Fibroblast of the aortic adventitia (primary cell): ENCODE measurements at places on chromosomes 7 and 10. TPM values are rescaled to one million over a fixed set of nuclear protein-coding genes. Genes with fewer than 3 reads are reported as not detected.
A peak's percentile ranks its signal among the peaks of the same experiment; 100 is the strongest.

RASA4 gene
- total RNA-seq: 11.1 and 15.1 TPM in 2 replicates

GIMAP5 gene
- not detected in 2 replicates for total RNA-seq

DNA sequence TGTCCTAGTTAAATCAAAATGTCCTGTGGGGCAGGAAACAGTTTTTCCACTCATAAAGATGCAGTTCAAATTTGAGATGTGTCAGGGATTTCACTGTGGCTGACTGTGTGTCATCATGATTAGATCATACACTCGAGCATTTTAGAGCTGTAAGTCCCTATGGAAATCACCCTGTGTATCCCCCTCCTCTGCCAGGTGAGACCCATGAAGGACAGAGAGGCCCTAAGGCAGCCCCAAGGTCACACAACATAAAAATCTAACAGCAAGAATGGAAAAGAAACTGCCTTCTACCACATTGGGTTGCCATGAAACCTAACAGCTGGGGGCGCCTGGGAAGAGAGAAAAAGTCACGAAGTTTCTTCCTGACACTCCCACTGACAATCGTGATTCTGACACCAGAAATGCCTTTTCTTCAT, 135.8 kb downstream of the KCNMA1 start:
- no peak for DNase-seq

DNA sequence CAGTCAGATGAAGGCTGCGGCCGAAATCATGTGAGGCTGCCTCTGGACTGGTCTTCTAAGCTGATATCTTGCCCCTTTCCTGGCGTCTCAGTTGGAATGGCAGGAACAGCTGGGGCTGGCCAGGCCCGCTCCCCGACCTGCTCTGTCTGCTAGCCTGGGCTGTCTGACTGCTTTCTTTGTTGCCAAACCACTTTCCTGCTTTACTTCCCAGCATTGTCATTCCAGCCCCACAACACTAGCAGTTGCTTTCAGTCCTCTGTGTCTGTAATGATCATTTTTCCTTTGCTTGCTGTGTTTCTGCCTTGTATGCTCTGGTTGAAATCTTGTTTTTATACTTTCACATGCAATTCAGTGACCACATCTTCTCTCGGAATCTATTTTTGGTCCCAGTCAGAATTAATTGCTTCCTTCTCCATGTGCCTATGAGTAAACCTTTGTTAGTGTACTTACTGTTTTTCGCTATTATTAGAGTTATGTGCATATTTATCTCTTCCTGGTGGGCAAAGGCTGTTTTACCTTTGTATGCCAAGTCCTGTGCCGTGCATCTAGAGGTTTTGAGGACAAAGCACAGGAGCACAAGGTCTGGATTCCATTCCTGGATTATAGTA, 21.6 kb downstream of the PRPF18 start:
- DNase-seq: no peak

GRCh38 chr7:31549611-31550010, 35.7 kb downstream of the ITPRID1 start:
- DNase-seq: no peak

DNA sequence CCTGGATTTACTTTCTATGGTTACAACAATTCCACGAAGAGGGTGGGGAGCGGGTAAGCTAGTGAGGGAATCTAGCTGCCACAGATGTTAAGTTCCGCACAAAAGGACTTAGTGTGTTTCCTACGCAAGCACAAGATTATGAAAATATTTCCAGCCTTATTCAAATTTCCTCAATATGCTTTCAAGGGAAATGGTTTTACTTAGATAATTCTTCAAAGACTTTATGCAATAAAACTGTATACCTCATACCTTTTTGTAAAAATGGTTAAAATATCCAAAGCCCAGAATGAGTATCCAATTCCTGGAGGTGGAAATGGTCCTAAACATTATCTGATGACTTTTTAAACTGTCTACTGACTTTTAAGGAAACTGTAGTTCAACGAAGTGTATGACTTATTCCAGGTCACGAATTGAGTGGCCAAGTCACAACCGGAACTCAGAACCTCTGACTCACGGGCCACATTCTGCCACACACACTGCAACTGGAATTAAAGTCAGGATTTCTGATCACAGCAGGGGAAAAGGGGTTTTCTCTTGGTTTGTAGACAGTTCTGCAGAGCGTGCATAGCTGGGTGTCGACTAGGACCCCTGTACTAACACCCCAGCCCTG, 20.2 kb upstream of the INSIG1 start:
- DNase-seq: no peak

DNA sequence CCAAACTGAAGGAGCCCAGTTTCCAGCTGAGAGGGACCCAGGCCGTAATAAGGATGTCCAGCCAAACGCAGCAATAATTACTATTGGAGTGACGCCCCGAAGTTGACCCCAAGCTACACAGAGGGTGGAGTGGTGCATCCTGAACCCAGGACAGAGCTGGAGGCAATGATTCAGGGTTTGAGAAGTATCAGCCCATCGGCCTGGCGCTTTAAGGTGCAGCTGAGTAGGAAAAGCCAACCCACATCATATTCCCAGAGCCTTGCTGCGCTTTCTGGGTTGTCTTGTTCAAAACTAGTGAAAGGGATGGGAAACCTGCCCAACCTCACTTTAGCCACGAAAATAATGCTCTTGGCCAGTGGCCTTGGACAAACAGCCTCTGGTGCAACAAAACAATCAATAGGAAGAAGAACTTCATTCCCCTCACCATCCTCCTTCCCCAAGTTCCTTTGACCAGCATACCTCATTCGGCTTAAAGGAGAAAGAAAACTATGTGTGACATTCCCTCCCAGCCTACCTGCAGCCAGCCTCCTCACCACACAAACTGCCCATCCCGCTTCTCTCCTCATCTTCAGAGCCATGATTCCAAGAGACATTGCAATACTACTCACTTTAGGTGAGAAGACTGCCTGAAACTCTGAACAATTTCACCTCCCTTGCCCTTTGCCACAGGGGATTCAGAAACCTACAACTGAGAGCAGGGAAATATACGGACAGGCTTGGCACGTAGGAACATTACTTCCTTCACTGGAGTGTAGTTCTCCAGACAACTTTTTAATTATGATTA, 217.2 kb upstream of the MKLN1 start:
- peak; percentile 73 for DNase-seq

DNA sequence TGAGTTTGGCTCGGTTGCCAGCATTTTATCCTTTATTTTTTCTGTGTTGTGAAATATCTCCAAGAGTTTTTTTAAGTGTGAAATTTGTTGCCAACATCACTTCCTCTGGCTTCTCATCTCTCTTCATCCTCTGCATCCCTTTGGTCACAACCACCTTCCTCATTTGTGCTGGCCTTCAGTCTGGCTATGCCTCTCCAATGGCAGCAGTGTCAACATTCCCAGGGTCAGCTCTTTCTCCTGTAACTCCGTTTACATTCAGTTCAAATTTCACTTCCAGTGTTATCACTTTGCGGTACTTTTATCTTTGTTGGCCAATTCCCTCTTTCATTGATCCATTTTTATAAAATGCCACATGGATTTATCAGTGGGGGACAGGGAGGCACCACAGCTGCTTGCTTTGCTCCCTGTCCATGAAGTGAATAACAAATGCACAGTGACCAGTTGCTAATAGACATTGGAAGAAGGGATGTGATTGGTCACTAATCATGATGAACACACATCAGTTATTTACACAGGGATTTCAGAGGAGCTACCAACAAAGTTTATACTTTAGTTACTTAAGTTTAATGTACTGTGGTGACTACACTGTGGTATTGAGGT, 311.4 kb upstream of the LRGUK start:
- DNase-seq: no peak

- DNase-seq: peak; percentile 78
Observed at GRCh38 chr7:128266883-128267594, 26.0 kb downstream of the LEP start.

- DNase-seq: no peak
Observed at GRCh38 chr10:3763035-3763456, 22.0 kb downstream of the KLF6 start.

DNA sequence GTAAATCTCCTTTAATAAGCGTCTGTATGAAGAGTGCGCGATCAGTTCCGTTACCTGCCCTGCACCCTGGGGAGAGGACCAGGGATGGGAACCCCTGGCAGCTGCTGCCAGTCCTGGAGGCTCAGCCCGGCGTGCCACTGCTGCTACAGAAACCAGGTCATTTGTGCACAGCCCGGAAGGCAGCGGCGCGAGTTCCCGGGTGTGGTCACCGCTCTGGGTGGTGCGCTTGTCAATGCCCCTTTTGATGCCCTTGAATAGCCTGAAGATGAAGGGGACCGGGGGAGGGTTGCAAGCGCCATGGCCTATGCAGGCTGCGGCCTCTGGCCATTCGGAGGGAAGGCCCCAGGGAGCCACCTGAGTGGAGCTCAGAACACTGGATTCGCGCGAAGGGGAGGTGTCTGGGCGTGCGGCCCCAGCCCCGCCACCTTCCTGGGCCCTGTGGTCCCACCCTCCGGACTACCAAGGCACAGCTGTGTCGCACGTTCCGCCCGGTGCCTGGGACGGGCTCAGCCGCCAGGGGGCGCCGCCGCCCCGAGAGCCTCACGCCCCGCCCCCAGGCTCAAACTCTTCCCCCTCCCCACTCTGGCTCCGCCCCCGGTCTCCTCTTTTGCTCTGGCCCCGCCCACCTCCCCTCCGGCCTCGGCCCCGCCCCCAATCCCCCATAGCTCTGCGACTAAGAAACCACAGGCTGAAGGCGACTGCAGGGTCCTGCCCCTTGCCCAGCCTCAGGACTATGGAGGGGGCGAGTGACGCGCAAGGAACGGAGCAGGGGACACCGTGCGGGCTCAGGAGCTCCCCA, 16.5 kb downstream of the AP5Z1 start:
- peak; percentile 40 for DNase-seq

DNA sequence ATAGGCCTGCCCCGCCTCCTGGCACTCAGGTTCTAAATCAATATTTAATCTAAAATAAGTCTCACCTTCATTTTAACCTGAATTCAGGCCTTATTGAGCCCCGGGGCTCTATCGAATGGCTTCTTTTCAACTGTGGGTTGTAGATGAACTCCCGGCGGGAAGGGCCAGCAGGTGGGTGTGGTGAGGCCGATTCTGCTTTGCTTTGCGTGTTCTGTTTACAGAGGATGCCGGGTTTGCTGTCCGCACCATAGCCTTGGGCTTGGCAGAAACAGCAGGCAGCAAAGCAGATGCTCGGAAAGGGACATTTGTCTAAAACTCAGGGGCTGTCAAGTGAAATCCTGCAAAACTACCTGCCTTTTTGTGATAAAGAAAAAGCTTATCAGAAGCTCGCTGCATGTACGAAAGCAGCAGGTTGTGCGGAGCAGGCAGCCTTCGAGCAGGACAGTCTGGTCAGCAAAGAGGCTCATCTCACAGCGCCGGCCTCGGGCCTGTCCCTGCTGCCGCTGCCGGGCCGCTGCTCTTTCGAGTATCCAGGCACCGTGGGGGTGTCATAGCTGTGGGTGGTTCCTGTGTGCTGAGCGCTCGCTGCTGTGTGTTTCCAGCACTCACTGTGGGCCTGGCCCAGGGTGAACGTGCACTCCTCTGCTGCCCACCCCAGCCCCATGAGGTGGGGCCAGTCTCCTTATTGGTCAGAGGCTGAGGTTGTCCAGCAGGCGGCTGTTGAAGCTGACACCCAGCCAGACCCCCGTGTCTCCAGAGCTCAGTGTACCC, 434.8 kb upstream of the FOXK1 start:
- no peak for DNase-seq
